ENCODE measurements at places on chromosomes 2 and 18. TPM values are rescaled to one million over a fixed set of nuclear protein-coding genes. Genes with fewer than 3 reads are reported as not detected.
A peak's percentile ranks its signal among the peaks of the same experiment; 100 is the strongest.

- DNase-seq = no peak
These were observed 229.7 kb upstream of the SP5 start for GRCh38 chr2:170485254-170486026.

DNA sequence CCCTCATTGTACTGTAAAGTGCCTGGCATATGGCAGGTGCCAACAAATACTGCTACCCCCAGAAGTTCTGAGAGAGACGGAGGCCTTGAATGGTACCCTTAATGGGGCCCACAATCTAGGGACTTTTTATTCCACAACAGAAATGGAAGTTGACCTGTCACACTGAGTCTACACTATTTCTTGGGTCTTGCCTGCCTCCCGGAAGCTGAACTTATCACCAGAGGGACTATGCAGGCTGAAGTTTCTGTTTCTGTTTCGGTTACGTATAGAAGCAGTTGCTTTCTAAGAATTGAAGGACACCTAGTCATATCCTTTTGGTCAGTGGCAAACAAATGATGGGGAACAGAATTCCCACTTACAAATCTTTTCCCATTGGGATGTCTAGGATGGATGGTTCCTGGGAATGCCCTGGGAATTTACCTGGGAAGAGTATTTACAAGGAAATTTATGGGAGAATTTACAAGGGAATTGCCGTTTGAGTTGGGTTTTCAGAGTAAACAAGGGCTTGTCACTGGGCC, 74.2 kb downstream of the HS1BP3 start:
- no peak for DNase-seq

DNA sequence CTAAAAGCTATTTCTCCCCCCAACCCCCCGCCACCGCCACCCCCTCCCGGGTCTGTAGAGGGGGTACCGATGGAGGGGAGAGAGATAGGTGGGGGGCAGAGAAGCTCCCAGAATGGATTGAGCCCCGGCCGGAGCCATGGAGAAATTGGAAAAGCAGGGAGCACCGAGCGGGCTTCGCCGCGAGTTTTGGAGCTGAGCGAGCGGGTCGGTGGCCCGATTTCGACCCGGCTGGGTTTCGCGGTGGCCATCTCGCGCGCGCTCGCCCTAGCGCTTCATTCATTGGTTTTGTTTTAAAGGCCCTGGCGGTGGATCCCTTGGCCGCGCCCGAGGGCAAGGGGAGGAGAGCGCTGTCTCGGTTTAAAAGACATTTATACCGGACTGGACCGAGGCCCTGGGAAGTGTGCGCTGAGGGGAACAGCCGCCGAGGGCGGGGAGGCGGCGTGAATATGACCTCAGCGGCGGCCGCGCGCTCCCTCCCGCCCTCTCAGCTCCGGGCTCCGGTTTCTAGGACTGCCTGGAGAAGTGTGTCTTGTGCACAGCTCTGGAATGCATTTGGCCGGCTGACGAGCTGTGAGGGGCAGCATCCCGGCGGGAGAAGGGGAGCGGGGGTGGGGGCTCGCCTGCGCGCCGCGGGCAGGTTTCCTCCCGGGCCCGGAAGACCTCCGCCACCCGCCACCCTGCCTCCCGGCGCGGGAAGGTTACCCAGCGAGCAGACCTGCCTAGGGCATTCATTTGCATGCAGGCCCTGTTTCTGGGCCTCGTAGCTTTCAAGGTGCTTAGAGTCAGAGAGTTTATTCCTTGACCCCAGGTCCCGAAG, 1.7 kb upstream of the SMAD7 start:
- DNase-seq = peak; percentile 95

DNA sequence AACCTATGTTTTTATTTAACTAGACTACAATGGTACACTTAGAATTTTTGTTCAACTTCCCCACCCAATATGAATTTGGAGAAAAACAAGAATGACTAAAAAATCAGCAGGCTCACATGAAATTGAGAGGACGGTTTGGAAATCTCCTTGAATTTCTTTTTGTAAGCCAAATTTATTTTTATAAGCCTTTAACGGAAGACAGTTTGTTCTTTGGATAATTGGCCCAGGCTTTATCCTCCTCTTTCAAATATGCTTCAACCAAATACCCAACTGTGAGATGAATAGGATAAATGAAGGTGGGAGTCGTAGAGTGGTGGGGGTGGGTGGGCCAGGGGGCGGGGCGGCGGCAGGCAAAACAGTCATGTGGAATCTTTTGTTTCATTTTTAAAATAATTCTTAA, 60.6 kb downstream of the FMNL2 start:
- no peak for DNase-seq

DNA sequence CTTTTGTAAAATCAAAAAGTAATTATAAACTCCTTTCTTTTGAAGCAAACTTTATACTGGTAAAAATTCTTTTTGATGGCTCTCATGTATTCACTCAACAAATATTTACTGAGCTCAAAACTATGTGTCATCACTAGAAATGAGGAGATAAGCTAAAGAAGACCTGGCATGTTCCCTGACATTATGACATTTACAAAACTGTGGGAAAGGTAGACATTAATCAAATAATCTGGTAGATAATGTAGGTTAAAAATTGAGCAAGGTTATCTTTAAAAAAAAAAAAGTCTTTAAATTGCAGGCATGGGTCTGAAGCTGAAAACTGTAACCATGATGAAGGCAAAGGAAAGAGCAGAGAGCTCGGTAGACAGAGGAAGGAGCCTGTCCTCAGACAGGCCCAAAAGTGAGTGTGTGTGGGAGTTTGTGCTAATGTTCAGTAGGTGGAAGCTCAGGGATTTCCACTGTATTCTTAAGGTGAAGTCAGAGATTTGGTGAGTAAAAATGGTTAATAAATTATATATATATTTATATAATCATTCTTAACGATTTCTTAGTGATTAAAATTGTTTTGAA, 612.9 kb downstream of the LRP1B start:
- DNase-seq = no peak

GRCh38 chr2:146734042-146734820, 1110.6 kb upstream of the ACVR2A start:
- DNase-seq = peak; percentile 73

GRCh38 chr2:196413821-196414274, 225.7 kb upstream of the CCDC150 start:
- DNase-seq = no peak

- no peak for DNase-seq
These were observed 44.5 kb downstream of the ANO7 start for GRCh38 chr2:241232736-241233575.

DNA sequence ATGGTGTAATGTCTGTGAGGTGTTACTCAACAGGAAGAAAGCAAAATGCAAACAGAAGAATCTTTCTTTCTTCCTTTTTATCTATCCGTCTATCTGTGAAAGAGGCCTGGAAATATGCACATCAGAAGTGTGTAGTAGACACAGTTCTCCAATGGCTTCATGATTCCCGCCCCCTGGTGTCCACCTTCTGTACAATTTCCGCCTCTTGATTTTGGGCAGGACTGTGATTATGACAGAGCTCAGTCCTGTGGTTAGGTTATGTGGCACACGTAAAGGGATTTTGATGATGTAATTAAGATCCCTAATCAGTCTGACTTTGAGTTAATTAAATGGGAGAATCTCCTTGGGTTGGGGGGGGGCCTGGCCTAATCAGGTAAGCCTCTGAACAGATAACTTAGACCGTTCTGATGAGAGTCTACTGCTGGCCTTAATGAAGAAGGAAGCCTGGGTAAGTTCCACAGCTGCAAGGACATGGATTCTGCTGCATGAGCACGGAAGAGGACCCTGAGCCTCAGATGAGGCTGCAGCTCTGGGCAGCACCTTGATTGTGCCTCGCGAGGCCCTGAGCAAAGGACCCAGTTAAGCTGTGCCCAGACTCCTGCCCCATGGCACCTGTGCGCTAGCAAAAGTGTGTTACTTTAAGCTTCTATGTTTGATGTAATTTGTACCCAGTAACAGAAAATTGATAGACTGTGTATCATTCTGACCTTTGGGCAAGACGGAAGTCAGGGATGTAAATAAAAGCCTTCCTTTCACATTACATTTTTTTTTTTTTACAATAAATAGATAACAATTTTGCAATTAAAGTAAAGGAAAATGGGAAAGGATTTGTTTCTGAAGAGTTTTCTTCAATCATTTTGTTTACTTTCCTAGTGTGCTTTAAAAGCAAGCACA, 11.3 kb upstream of the KCNF1 start:
- no peak for DNase-seq

UGT1A5 gene
- not detected for polyA plus RNA-seq

SKA1 gene
- polyA plus RNA-seq = 3.8 TPM

SLC9A4 gene
- 0.48 TPM for polyA plus RNA-seq
